ENCODE measurements at places on chromosomes 6 and 20. TPM values are rescaled to one million over a fixed set of nuclear protein-coding genes. Genes with fewer than 3 reads are reported as not detected.

DNA sequence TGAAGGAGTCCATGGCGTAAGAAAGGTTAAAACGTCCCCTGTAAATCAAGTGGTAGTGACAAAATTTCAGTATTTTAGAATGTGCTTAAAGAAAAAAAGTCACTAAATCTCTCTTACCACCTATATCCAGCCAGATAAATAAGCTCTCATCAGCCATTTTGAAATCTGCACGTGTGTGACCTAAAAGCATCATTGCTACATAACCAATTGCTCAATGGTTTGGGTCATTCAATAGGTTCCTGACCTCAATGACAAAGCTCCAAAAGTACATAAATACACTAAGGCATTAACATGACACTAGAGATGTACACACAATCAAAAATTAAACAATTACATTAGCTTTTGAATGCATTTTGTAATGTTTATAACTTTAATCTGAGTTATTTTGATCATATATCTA lies 272.4 kb downstream of the GMDS start:
- no peak for DNase-seq
- H3K36me3 ChIP-seq = no peaks in the 10 kb centered on the region
- peaks cover 1% of the 10 kb centered on the region for H3K4me1 ChIP-seq

DNA sequence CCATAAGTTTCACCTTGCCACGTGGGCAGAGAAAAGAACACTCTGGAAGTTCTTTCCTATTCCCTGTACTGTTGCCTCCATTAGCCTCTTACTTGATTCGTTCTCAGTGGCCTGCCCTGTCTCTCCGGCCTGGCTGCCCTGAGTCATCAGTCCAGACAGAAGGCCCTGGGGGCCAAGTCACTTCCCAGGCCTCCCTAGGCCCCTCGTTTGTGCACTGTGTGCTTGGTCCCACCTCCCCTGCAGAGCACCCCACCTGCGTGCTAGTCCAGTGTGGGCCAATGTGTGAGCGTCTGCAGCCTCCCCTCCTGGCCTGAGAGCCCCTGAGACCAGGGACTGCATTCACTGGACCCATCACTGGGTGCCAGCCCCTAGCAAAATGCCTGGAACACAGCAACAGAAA lies 191.2 kb upstream of the RREB1 start:
- no peaks in the 10 kb centered on the region for H3K27me3 ChIP-seq
- H3K4me3 ChIP-seq = no peak overlapping the region
- peaks cover 5% of the 10 kb centered on the region for H3K4me1 ChIP-seq
- no peak for DNase-seq
- no peaks in the 10 kb centered on the region for H3K36me3 ChIP-seq

DNA sequence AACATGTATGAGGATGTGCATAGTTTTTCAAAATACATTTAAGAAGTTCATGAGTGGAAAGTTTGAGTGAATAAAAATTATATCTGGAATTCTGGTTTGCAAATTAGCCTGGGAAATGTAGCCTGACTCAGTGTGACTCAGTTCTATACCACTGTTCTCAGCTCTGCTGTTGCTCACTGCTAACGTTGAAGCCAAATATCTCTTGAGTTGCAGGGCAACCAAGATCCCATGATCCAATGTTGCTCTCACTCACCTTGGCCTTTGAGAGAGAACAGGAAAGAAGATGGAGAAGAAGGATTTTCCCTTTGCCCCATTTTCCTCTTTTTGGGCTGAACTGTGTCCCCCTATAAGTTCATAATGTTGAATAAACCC lies 28.9 kb downstream of the PSMB9 start:
- no peak overlapping the region for H3K4me3 ChIP-seq
- peaks cover 8% of the 10 kb centered on the region for H3K36me3 ChIP-seq
- no peak for DNase-seq

DNA sequence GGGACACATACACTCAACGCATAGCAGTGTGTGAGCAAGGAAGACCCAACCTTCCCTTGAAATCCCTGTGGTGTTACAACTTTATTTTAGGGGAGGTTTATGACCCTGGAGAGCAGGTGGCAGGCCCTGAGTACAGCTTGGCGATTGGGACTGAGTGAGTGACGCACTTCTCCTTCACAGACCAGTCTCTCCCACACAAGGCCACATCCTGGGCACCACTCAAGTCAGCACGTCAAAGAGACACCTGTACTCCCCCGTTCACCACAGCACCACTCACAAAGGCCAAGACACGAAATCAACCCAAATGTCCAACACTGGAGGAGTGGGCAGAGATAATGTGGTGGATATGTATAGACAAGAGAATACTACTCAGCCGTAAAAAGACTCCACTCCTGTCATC lies 57.0 kb upstream of the FRMD1 start:
- no peak overlapping the region for H3K27ac ChIP-seq
- H3K4me3 ChIP-seq = no peak overlapping the region
- H3K36me3 ChIP-seq = no peaks in the 10 kb centered on the region
- DNase-seq = no peak

- H3K4me3 ChIP-seq = peak overlapping the region; percentile 77
- H3K27ac ChIP-seq = peak overlapping the region; percentile 83
- no peaks in the 10 kb centered on the region for H3K27me3 ChIP-seq
- DNase-seq = peak; percentile 53
These were observed 98.9 kb downstream of the FAM120B start for GRCh38 chr6:170405311-170405975.

GRCh38 chr20:59948828-59949720 lies 8.9 kb downstream of the FAM217B start:
- peaks cover 12% of the 10 kb centered on the region for H3K4me1 ChIP-seq
- H3K4me3 ChIP-seq = peak overlapping the region; percentile 71
- H3K27ac ChIP-seq = peak overlapping the region; percentile 92
- peak; percentile 56 for DNase-seq
- H3K27me3 ChIP-seq = no peaks in the 10 kb centered on the region

DNA sequence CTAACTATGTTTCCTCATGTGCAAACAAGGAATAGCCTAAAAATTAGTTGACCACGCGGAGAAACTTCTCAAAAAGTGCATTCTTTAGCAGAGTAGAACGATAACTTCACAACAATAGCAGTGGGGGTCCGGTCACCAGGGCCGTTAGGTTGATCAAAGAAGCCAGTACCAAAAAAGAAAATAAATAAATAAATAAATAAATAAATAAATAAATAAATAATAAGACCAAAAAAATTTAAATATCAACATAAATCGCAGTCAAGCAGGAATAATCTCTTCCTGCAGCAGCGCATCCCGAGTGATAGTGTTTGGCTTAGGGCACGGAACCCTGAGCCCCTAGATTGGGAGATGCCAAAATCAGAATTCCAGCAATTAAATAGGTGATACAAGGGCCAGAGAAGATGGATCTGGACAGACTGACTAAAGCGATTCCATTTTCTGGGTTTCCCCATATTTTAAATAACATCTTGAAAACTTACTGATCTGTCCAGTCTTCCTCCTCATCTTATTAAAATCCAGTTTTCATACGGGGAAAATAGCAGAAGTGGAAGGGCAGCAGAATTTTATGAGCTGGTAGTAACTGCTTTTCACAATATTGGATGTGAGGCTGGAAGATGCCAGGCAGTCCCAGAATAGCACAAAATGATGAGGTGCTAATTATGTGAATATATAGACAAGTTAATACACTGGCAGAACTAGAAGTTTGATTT lies 4.4 kb upstream of the OLIG3 start:
- no peak overlapping the region for H3K4me3 ChIP-seq
- H3K4me1 ChIP-seq = peaks cover 29% of the 10 kb centered on the region
- no peak overlapping the region for H3K27ac ChIP-seq
- no peaks in the 10 kb centered on the region for H3K36me3 ChIP-seq

DNA sequence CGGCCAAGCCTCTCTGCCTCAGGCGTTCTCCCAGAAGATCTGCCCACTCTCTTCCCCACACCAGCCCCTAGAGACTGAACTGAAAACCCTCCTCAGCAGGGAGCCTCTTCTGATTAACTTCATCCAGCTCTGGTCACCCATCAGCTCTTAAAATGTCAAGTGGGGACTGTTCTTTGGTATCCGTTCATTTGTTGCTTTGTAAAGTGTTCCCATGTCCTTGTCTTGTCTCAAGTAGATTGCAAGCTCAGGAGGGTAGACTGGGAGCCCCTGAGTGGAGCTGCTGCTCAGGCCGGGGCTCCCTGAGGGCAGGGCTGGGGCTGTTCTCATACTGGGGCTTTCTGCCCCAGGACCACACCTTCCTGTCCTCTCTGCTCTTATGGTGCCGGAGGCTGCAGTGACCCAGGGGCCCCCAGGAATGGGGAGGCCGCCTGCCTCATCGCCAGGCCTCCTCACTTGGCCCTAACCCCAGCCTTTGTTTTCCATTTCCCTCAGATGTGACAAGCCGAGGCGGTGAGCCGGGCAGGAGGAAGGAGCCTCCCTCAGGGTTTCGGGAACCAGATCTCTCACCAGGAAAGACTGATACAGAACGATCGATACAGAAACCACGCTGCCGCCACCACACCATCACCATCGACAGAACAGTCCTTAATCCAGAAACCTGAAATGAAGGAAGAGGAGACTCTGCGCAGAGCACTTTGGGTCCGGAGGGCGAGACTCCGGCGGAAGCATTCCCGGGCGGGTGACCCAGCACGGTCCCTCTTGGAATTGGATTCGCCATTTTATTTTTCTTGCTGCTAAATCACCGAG lies 14.2 kb downstream of the VEGFA start:
- no peak overlapping the region for H3K4me3 ChIP-seq
- no peak for DNase-seq
- H3K36me3 ChIP-seq = no peaks in the 10 kb centered on the region
- H3K4me1 ChIP-seq = no peaks in the 10 kb centered on the region

DNA sequence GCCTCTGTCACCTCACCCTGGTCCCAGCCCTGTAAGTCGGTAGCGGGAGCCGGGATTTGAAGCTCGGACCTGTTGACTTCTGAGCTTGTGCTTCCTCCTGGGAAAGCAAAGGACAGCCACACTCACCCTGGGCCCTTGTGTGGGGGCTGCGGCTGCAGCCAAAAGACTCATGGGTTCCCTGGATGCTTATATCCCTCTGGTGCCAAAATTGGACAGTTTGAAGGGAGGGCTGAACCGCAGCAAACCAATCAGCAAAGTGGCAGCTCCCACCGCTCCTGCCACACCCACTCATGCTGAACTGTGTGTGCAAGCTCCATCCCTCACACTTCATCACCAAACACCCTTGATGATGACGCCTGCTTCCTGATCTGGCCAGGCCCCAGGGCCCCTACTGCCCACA lies 3.9 kb upstream of the CCN5 start:
- DNase-seq = no peak
- H3K4me1 ChIP-seq = peaks cover 7% of the 10 kb centered on the region
- no peaks in the 10 kb centered on the region for H3K36me3 ChIP-seq
- peaks cover 2% of the 10 kb centered on the region for H3K27me3 ChIP-seq
- H3K27ac ChIP-seq = no peak overlapping the region

The RAET1E gene
- polyA plus RNA-seq = not detected

The NKAPL gene
- polyA plus RNA-seq = 0.37 TPM

The RBPJL gene
- polyA plus RNA-seq = not detected

The DTD1 gene
- polyA plus RNA-seq = 47.4 TPM

The MEP1A gene
- polyA plus RNA-seq = not detected
